ENCODE measurements at places on chromosomes 6 and 20.

GRCh38 chr6:93858213-93858612 lies 438.9 kb upstream of the EPHA7 start:
- no peak for DNase-seq

GRCh38 chr20:43506238-43506637 lies 1.3 kb upstream of the L3MBTL1 start:
- no peak for DNase-seq

DNA sequence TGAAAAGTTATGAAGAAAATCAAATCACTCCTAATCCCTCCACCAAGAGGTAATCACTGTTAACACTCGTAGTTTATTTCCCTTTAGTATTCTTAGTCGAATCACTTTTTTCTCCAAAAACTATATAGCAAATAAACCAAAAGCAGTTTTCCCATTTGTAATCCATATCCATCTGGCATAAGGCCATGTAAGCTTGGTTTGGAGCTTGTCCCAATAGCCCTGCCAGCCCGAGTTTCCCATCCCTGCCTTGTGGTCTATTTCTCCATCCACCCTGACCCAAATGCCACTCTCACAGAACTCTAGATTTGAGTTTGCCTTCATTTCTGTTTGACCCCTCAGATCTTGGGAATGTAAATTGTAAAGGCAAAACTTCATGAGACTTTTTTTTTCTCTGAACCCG lies 71.8 kb upstream of the DSP start:
- no peak for DNase-seq

DNA sequence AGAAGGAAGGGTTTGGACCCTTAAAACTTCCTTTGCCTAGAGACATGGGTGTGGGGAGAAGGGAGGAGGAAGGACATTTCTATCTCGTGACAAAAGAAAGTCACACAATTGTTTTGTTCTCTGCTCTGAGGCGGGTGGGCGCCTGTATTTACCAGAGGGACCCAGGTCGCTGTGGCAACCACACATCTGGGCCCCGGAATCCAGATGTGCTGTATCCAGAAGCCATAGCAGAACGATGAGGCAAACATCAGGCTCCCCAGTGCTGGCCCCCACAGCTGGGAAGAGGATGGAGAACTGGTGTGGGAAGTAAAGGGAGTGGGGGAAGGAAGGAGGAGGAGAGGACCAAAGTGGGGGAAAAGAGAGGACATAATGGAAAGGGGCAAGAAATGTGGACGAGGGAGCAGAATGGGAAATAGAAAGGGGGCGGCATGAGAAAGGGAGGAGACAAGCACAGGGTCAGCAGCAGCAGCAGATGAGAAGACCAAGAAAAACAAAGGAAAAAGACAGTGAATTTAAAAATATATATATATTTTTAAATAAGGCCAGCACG lies 3.4 kb upstream of the TNXB start:
- DNase-seq: no peak

GRCh38 chr6:157292202-157292601 lies 31.1 kb downstream of the TMEM242 start:
- DNase-seq: no peak

DNA sequence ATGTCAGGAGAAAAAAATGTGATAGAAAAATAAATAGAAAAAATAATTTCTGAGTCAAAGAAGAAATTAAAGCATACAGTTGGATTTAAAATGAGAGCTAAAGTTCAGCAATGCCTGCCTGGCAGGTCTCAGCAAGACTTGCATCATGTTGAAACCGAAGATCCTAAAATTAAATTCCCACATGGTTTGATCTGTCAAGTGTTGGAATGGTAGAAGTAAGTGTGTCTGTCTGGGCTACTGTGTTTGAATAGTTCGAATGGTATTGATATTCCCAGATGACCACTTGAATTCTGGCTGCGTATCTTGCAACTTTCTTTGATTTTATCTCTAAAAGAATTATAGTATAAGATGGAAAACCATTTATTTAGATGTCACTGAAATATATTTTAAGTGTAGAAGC lies 1349.6 kb downstream of the EPHA7 start:
- DNase-seq: no peak

GRCh38 chr6:168726312-168726856 lies 285.4 kb downstream of the SMOC2 start:
- DNase-seq: no peak

All from stimulated activated CD8-positive, alpha-beta memory T cell treated with anti-CD3 and anti-CD28 coated beads, Interleukin-2, amount 100 ng/mL, for 48 hours (primary cell).